GM23338 (cell line): ENCODE measurements at places on chromosomes 2 and 18. TPM values are rescaled to one million over a fixed set of nuclear protein-coding genes. Genes with fewer than 3 reads are reported as not detected.
A peak's percentile ranks its signal among the peaks of the same experiment; 100 is the strongest.

DNA sequence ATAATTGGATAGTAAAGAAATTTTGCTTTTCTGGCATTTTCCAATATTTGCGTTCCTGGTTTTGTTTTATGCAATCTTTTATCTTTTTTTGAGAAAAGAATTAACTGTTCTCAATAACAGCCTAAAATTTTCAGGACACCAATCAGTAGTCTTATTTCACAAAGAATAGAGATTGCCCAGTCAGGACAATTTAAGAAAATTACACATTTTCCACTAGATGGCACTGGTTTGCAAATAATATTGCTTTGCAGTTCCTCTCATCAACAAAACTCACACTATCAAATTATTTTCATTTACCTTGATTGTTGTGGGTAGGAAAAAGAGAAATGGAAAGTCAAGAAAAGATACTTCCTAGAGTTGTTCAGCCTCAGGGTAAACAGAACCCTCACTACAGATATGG lies 2.4 kb upstream of the RBM45 start:
- H3K27ac ChIP-seq, result no peak overlapping the region
- no peaks in the 10 kb centered on the region for H3K4me1 ChIP-seq
- H3K27me3 ChIP-seq, result no peaks in the 10 kb centered on the region
- no peaks in the 10 kb centered on the region for H3K36me3 ChIP-seq

The MAB21L4 gene
- not detected in 2 replicates for total RNA-seq

The MERTK gene
- 8.7 and 9.0 TPM in 2 replicates for total RNA-seq

DNA sequence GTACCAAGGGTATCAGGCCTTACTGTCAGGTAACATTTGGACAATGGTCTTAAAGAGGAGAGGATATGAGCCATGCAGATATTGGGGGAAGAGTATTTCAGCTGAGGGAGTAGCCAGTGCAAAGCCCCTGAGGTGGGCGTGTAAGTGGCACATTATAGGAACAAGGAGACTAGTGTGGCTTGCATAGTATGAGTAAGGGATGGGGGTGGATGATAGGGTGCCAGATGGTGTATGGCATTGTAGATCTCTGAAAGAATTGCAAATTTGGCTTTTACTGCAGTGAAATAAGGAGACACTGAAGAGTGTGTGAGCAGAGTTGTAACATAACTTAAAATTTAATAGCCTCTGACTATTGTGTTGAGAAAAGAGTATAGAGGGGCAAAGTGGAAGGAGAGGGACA lies 244.0 kb downstream of the PDE11A start:
- DNase-seq, result no peak
- no peak overlapping the region for H3K4me3 ChIP-seq
- H3K36me3 ChIP-seq, result no peaks in the 10 kb centered on the region

GRCh38 chr2:111117598-111118480 lies 2.9 kb upstream of the BCL2L11 start:
- no peaks in the 10 kb centered on the region; the same call in 1 of the 2 replicates for H3K4me1 ChIP-seq
- DNase-seq, result peak; percentile 47
- peaks cover 65% of the 10 kb centered on the region for H3K27me3 ChIP-seq
- H3K27ac ChIP-seq, result no peak overlapping the region
- no peaks in the 10 kb centered on the region for H3K36me3 ChIP-seq

The GLB1L gene
- total RNA-seq, result 5.4 and 5.6 TPM in 2 replicates

DNA sequence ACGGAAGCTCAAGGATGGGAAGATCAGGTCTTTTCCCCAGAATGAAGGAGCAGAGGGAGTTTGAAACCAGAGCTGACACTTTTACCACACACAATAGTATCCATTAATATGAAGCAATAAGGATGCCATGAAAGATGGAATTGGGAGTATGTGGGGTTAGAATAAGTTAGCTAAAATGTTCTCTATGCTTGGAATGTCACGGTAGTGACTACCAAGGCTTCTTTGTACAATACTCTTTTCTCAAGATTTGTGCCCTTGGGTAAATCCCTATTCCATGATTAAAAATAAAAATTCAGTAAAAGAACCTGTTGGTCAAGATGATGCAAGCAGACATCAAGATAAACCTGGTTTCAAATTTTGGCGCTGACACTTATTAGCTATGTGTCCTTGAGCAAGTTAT lies 75.0 kb downstream of the NRXN1 start:
- no peaks in the 10 kb centered on the region; the same call in 1 of the 2 replicates for H3K4me1 ChIP-seq
- DNase-seq, result no peak
- no peak overlapping the region for H3K27ac ChIP-seq

The CAPN14 gene
- 0.54 TPM in 1 of 2 replicates, not detected in the other for total RNA-seq

- no peaks in the 10 kb centered on the region for H3K4me1 ChIP-seq
- no peaks in the 10 kb centered on the region for H3K27me3 ChIP-seq
- no peaks in the 10 kb centered on the region for H3K36me3 ChIP-seq
- H3K27ac ChIP-seq, result no peak overlapping the region
Observed at GRCh38 chr18:37721544-37722522, 156.2 kb upstream of the CELF4 start.

DNA sequence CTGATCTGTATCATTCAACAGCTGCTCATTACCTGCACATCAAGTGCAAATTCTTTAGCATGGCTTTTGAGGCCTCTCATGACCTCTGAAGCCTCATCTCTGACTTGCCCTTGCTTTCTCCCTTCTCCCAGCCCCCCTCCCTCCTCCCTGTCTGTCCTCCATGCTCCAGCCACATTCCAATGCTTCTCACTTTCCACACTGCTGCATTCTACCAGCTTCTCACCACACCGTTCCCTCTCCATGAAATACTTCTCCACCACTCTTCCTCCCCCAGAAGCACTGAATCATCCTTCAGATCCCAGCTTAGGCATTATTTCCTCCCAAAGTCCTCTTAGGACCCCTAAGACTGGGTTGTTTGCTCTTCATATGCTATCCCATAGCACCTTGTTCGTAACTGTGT lies 26.9 kb downstream of the GCG start:
- peak; percentile 15 for DNase-seq
- H3K27ac ChIP-seq, result no peak overlapping the region
- H3K36me3 ChIP-seq, result no peaks in the 10 kb centered on the region
- no peak overlapping the region for H3K4me3 ChIP-seq

- DNase-seq, result no peak
- no peaks in the 10 kb centered on the region for H3K27me3 ChIP-seq
- H3K4me1 ChIP-seq, result no peaks in the 10 kb centered on the region
- H3K4me3 ChIP-seq, result no peak overlapping the region
- H3K27ac ChIP-seq, result no peak overlapping the region
Observed at GRCh38 chr18:74617486-74617885, 19.8 kb downstream of the ZNF407 start.

The ZAP70 gene
- total RNA-seq, result 0.12 and 0.42 TPM in 2 replicates

GRCh38 chr2:66428986-66429612 lies 5.8 kb upstream of the MEIS1 start:
- peaks cover 98% of the 10 kb centered on the region for H3K27me3 ChIP-seq
- H3K36me3 ChIP-seq, result no peaks in the 10 kb centered on the region
- no peak overlapping the region for H3K4me3 ChIP-seq
- H3K4me1 ChIP-seq, result peaks cover 29% of the 10 kb centered on the region
- DNase-seq, result peak; percentile 83
- H3K27ac ChIP-seq, result no peak overlapping the region

GRCh38 chr2:99674090-99674489 lies 184.3 kb upstream of the REV1 start:
- no peak overlapping the region for H3K4me3 ChIP-seq
- DNase-seq, result no peak
- H3K27me3 ChIP-seq, result no peaks in the 10 kb centered on the region

The ZNF804A gene
- not detected in 2 replicates for total RNA-seq

- no peaks in the 10 kb centered on the region for H3K27me3 ChIP-seq
- H3K4me1 ChIP-seq, result no peaks in the 10 kb centered on the region
- no peak overlapping the region for H3K27ac ChIP-seq
- DNase-seq, result peak; percentile 24
Observed at GRCh38 chr18:8571399-8571798, 37.8 kb upstream of the RAB12 start.

DNA sequence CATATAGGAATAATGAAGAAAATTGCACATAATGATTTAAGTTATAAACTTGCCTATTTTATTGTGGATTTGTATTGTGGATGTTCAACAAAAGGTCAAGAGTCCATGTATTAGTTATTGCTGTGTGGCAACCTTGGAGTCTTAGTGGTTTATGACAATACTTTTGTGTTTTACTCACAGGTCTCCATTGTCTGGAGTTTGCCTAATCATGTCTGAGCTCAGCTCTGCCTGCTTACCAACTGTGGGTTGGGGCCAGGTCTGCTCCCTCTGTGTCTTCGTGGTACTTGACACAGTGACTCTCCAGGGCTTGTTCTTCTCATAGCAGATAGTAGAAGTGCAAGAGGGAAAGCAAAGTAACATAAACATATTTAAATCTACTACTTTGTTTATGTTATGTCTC lies 382.5 kb downstream of the CBLN2 start:
- no peak overlapping the region for H3K4me3 ChIP-seq
- H3K27ac ChIP-seq, result no peak overlapping the region
- DNase-seq, result no peak

The EVX2 gene
- 0.03 and 0.04 TPM in 2 replicates for total RNA-seq

- H3K4me1 ChIP-seq, result peaks cover 9% of the 10 kb centered on the region; the same call in 1 of the 2 replicates
- no peak overlapping the region for H3K4me3 ChIP-seq
- no peak for DNase-seq
- no peaks in the 10 kb centered on the region for H3K36me3 ChIP-seq
- H3K27ac ChIP-seq, result no peak overlapping the region
- no peaks in the 10 kb centered on the region for H3K27me3 ChIP-seq
Observed at GRCh38 chr2:118121101-118121500, 32.8 kb downstream of the INSIG2 start.

DNA sequence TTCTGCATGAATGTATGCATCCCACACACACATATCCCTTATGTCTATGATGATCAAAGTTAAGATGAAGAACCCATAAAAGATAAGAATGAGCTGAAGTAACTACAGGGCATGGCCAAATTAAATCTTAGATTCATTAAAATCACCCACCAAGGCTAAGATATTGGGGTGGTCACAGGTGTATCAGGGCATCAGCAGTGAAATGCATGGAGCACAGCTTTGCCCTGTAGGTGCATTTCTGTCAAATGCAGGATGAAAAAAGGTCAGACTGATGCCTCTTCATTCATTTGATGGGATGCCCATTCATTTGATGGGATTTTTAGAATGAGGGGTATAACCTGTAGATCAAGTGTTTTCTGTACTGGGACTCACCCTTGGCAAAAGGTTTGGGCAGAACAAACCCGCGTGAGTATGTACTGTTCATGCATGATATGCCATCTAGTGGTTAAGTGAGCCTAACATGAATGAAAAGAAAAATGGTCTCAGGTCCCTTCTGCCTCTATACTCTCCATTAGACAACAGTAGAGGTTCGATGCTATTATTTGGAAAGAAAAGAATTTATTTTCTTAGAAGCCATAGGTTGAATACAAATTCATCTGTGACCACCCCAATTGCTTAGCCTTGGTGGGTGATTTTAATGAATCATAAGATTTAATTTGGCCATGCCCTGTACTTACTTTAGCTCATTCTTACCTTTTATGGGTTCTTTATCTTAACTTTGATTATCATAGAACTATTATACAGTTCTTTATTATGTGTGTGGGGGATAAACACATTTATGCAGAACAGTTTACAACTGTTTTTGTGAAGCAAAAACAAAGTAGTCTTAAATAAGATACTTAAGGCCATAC lies 43.2 kb upstream of the NOSTRIN start:
- peak; percentile 56 for DNase-seq
- no peaks in the 10 kb centered on the region for H3K36me3 ChIP-seq
- H3K27me3 ChIP-seq, result no peaks in the 10 kb centered on the region
- no peaks in the 10 kb centered on the region for H3K4me1 ChIP-seq
- no peak overlapping the region for H3K27ac ChIP-seq
- H3K4me3 ChIP-seq, result no peak overlapping the region

DNA sequence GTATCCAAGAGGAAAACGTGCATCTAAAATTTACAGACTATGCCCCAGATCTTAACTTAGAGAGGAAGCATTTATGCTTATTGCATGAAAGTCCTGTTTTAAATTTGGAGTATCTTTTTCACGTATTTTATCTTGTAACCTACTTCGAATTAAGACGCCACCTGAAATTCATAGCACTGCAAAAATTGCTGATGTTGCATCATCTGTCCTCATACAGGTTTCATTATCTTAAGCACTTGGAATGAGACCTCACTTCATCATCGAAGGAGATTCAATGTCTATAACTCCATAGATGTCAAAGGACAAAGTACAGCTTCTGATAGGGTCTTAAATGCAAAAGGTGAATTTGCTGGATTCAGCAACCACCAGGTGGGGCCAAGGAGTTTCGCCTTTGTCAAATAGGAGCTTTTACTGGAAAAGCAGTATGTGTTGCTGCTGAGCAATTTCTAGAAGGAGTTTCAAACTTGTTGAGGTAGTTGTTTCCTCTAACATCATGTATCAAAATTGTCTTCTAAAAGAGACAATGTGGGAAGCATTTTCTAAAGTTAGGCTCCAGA lies 106.4 kb upstream of the CCDC85A start:
- peak; percentile 81 for DNase-seq
- no peak overlapping the region for H3K4me3 ChIP-seq
- H3K27ac ChIP-seq, result no peak overlapping the region
- no peaks in the 10 kb centered on the region for H3K4me1 ChIP-seq

- H3K36me3 ChIP-seq, result no peaks in the 10 kb centered on the region
- no peaks in the 10 kb centered on the region for H3K27me3 ChIP-seq
- H3K4me1 ChIP-seq, result no peaks in the 10 kb centered on the region
- no peak for DNase-seq
Observed at GRCh38 chr18:63186520-63187222, 132.9 kb downstream of the BCL2 start.

The LRRFIP1 gene
- total RNA-seq, result 57.4 and 59.6 TPM in 2 replicates

The CREG2 gene
- 0.12 and 2.6 TPM in 2 replicates for total RNA-seq

DNA sequence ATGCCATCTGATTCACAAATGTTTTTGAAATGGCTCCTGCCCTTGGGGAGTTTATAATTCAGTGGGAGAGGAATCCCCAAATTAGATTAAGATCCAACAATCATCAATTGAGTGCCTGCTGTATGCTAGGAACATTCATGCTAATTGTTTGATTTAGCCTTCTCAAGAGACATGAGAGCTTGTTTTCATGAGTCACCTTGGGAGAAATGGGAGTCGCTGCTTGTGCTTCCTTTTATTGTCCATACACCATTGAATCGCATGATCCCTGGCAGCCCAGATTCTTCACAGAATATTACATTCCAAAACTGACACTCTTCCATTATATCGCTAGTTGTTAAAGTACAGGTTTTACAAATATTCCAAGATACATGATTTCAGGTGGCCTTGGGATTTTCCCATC lies 106.0 kb upstream of the MAP3K20 start:
- H3K27ac ChIP-seq, result no peak overlapping the region
- no peaks in the 10 kb centered on the region for H3K27me3 ChIP-seq
- DNase-seq, result no peak
- no peak overlapping the region for H3K4me3 ChIP-seq

DNA sequence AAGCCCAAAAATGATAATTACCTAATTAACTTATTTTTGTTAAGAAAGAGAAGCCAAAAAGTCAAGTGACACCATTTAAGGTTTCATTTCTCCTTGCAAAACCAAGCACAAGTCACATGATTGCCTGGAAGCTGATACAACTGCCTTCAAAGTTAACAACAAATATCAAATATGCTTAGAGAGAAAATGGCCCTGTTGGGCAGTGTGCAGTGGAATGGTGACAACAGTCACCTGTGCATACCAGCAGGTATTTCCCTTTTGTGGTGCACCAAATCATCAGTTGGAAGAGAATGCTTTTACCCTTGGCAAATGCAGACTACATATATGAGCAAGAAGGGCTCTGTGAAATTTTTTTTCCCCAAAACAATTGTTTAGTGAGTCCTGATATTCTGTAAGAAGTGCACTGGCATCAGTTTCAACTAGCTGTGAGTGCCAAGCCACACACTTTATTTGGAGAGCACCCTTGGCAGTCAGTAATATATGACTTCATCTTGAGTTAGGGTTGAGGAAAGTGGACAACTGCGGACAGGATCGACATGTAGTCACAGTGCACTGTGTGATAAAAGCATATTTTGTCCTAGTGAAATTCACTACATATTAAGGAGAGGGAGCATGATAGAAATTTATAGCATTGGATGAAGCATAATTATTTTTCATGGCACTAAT lies 74.9 kb upstream of the DOCK10 start:
- H3K4me1 ChIP-seq, result peaks cover 14% of the 10 kb centered on the region
- no peak overlapping the region for H3K4me3 ChIP-seq
- H3K27ac ChIP-seq, result no peak overlapping the region
- H3K27me3 ChIP-seq, result no peaks in the 10 kb centered on the region

The IL1R2 gene
- not detected in 2 replicates for total RNA-seq
